ENCODE measurements at places on chromosomes 16 and 17.

GRCh38 chr17:44065668-44066203 is 735 bp downstream of the LSM12 start:
- DNase-seq = peak; percentile 10

- no peak for DNase-seq
These were observed 28.2 kb downstream of the BRD7 start for GRCh38 chr16:50340578-50340977.

GRCh38 chr16:51607201-51607651 is 456.2 kb upstream of the SALL1 start:
- no peak for DNase-seq

- DNase-seq = no peak
These were observed 1.9 kb upstream of the WWOX start for GRCh38 chr16:78097548-78097947.

DNA sequence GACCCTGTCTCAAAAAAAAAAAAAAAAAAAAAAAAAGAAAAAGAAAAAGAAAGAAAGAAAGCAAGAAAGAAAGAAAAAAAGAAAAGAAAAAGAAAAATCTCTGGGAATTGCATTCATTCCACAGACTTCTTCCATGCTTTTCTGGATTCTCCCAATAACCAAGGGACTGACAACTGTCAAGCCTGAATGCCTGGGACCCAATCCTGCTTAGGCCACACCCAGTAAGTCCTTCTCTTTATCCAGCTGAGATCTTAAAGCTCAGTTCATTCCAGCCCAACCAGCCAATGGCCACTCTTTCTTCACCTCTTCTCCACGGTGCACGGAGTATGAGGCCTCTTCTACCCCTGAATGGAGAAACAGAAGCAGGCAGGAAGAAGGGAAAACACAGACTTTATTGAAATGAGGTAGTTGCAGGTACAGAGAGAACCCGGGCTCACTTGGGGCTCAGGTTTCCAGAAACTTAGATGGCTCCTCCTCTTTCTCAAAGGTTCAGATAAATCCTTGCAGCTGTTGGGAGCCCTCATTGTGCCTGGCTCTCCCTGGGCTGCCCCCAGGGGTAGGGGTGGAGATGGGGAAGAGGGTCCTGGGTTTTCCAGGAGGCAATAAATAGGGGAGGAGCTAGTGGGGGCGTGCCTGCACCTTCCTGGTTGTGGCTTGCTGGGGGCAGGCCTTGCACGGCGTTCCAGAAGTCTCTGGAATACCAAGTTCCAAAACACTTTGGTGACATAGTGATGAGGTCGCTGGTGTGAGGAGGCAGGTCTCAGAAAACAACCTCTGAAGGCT is 2.5 kb downstream of the HOXB1 start:
- DNase-seq = no peak
